ENCODE measurements at places on chromosomes 6 and 20.

GRCh38 chr20:34074101-34074760 is 37.8 kb downstream of the EIF2S2 start:
- no peak for DNase-seq

DNA sequence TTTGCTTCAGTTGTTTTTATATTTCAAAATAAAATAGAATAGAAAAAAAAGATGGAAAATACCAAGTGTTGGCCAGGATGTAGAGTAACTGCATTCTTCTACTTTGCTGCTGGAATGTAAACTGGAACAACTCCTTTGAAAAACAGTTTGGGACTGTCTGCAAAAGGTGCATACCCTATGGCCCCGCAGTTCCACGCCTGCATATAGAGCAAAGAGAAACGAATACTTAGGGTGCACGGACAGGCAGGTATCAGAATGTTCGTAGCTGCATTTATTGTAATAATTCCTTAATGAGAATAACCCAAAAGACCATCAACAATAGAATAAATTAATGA is 603 bp upstream of the RAB23 start:
- DNase-seq = no peak

DNA sequence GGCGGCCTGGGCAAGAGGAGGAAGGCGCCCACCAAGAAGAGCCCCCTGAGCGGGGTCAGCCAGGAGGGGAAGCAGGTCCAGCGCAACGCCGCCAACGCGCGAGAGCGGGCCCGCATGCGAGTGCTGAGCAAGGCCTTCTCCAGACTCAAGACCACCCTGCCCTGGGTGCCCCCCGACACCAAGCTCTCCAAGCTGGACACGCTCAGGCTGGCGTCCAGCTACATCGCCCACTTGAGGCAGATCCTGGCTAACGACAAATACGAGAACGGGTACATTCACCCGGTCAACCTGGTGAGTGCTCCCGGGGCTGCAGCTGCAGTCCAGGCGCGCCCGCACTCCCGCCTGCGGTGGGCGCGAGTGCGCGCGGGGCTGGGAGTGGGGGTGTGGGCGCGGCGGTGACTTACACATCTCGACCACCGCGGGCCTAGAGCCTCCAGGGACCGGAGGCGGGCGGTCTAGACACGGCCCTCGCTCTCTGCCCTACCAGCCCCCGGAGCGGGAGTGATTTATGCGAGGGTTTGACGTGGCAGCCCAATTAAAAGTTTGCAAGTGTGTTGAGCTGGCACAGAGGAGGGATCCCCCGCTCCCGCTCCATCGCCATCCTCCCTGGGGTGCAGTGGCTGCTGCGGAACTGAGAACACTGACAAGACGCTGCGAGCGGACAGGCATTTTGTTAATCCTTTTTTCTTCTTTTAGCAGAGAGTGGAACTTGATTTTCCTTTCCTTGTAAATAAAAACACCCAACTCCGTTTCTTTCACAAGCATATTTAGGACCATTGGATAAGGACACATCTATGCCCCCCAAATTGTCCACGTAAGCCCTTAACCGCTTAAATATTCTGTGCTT is 867 bp downstream of the TCF21 start:
- no peak for DNase-seq

DNA sequence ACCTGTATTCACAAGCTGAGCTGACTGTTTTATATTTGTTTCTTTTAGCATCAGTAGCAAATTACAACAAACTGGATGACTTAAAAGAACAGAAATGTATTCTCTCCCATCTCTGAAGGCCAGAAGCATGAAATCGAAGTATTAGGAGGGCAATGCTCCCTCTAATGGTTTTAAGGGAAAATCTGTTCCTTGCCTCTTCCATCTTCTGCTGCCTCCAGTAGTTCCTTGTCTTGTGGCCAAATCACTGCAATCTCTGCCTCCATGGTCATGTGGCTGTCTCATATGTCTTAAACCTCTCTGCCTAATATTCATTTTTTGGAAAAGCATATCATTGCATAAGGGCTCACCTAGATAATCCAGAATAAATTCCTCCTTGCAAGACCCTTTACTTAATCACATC is 25.2 kb upstream of the ASCC3 start:
- DNase-seq = no peak

- DNase-seq = peak; percentile 31
Measured at GRCh38 chr6:28802417-28803336, 121.1 kb downstream of the TRIM27 start.

GRCh38 chr20:49100972-49101371 is 54.9 kb downstream of the CSE1L start:
- DNase-seq = no peak

GRCh38 chr6:134295953-134296553 is 21.9 kb downstream of the SGK1 start:
- no peak for DNase-seq

DNA sequence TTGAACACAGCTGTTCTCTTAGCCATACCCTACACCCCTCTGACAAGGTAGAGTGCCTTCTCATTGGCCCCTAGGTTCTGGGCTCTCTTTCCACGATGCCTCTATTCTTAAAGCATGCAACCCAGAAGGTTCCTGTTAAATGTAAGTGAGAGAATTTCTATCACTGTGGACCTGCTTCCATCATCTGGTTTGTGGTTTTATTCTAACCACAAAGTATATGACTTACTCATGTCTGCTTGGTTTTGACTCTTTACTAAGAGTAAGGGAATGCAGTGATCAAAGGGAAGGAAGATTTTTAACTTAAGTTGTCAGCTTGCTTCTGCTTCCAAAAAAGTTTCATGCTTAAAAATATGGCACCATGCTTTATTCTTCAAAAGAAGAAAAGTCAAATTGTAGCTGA is 80.2 kb downstream of the ANKEF1 start:
- no peak for DNase-seq

DNA sequence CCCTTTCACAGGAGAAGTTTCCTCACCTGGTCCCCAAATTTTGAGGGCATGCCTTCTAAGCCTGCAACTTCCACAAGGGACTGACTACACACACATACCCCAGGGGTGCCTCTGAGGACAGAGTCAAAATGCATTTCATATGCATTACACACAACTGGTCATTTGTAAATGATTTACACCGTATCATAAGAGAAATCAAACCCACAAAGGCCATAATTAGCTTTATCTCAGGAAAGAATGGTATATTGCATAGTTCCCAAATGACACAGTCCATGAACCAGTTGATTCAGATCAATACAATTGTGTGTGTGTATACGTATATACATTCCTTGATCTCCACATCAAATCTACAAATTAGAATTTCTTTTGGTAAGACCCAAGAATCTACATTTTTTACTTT is 203.3 kb upstream of the PRDM1 start:
- DNase-seq = no peak

DNA sequence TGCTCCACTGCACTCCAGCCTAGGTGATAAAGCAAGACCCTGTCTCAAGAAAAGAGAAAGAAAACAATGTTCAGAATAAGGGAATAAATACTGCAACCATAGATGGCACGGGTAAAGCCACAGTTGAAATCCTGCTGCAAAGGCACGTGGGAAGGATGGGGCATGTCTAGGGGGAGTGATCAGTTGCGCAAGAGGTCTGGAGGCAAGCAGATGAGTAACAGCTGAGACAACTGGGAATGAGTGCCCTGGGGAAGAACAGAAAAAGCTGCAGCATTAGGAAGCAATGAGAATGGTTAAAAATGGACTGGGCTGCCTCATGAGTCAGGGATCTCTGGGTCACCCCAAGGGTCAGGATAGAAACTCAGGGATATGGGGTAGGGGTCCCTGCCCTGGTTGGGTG is 96.3 kb downstream of the GMPR start:
- no peak for DNase-seq

DNA sequence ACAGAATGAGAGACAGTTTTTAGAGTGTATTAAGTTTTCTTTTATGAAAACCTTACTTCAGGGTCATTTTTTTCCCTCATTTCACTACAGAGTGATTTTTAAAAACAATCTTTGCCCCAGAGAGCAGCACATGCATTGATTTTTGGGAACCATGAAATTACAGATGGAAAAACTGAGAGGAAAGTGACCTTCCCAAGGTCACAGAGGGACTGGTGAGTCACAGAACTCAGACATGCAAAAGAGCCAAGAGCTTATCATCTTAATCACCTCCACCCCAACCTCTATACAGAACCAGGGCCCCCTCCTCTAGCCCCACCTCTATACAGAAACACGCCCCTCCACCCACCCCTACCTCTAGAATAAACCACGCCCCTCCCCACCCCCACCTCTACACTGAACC is 10.7 kb downstream of the PXMP4 start:
- DNase-seq = no peak
